ENCODE measurements at places on chromosomes 7 and 10.
A peak's percentile ranks its signal among the peaks of the same experiment; 100 is the strongest.

- DNase-seq = no peak
These were observed 67.1 kb upstream of the DUSP5 start for GRCh38 chr10:110430340-110431273.

DNA sequence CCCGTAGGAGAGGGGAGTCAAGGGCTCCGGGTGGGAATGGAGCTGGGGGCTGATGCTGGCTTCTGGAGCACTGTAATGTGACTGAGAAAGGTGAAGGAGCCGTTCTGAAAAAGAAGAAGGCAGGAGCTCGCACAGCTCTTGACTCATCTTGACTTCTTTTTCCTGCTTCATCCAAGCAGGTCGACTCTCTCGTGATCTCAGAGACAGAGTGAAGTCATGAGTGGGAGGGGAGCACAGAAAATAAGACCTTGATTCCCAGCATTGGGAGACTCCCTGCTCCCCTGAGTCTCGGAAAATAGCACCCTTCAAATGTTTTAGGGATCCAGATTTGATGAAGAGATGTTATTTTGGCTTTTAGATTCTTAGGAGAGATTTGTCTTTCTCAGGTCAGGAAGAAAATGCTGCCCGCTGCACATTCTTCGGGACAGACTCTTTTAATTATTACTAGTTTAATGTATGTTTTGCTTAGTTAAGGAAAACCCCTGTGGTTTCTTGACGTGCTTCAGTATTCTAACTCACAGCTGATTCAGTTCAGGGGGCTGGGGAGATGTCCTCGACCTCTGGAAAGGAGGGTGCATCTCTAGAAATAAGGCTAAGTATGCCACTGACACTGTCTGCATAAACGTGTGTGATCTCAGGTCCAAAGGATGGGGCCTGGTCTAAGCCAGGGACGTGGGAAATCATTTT is 34.1 kb downstream of the EGFR start:
- DNase-seq = no peak

DNA sequence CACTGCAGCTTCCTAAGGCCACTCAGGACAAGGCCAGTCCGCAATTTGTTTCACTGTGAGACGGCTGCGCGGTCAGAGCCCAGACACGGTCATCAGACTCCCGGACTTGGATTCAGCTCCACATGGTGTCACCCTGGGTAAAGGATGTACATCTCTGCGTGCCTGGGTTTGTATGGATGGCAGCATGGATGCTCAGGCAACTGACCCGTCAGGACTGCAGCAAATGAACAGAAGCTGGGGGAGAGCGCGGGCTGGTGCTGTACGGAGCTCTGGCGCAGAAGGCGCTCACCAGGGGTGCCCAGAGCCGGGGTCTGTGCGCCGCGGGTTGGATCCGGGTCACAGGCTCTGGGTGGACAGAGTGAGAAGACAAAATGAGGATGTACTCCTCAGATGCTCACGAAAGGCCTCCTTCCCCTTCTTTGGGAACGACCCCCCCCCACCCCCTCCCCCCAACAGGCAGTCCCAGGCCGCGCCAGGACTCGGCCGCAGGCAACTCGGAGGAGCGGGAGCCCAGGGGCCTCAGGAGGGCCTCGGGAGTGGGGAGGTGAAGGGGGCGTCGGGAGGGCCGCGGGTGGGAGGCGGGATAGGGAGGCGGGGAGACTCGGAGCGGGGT is 92.4 kb downstream of the CXCL12 start:
- no peak for DNase-seq

GRCh38 chr7:93958651-93959050 is 37.1 kb downstream of the GNG11 start:
- DNase-seq = no peak

- no peak for DNase-seq
These were observed 64.9 kb upstream of the GPR22 start for GRCh38 chr7:107404740-107405537.

GRCh38 chr10:21746118-21746517 is 212.1 kb downstream of the MLLT10 start:
- DNase-seq = no peak

DNA sequence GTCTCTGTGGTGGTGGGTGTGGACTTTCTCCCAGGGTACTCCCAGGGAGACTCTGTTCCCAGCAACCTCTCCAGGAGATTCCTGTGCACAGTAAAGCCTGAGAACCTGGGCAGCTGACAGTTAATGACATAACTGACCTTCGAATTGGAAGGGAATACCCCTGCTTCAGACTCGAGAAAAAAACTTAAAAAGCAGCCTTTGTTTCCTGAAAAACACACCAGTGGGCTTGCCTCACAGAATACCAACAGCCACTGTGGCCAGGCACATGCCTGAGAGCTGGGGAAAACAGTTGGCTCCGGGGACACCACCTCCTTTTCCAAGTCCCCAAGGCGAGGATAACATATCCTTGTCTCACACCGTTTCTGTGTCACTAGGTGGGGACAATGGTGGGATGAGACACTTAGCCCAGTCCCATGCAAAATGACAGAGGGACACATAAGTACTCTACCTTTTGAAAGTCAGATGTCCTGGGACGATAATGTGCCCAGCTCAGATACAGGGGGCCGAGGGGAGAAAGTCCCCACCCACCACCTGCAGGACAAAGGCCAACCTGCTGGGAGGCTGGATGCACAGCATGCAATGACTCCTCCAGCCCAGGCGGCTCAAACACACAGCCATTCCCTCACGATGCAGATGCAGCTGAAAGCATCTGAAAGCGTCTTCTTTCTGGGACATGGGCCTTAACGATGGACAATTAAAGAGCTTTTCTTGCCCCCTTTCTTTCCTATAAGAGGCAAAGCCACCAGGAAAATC is 65.6 kb downstream of the HIPK2 start:
- no peak for DNase-seq

DNA sequence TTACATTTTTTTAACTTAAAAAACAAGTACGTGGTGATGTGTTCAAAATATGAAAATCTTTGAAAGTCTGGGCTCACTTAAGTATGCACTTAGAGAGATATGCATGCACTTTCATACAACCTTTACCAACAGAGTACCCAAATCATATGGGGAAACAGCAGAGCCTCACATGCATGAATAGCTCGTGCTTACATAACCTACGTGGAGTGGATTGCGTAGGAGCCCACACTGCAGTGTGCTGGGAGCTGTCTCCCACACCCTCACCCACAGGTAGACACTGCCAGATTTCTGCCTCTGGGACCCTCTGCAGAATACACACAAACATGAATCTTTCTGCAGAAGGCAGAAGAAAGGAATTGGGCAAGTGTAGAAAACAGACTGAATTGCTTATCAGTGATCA is 581 bp downstream of the CLCN1 start:
- DNase-seq = no peak

GRCh38 chr10:11218395-11218794 is 200.7 kb downstream of the CELF2 start:
- DNase-seq = no peak

- no peak for DNase-seq
These were observed 6.5 kb upstream of the RET start for GRCh38 chr10:43070121-43071085.

DNA sequence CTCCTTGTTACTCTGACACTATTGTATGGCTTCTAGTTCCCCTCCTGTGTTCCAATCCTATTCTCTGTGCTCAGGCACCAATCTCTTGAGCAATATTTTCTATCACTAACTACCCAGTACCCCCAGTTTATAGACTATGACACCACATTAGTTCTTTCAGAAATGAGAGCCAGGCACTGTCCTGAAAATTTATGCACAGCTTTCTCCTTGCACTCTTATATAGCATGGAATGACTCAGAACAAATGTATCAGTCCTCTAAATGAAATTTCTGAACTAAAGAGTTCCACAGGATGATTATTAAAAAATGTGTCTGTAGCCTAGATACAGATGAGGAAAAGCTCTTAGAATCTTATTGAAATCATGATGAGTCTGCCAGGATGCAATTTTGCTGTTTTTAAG is 489.9 kb downstream of the XPNPEP1 start:
- DNase-seq = no peak

DNA sequence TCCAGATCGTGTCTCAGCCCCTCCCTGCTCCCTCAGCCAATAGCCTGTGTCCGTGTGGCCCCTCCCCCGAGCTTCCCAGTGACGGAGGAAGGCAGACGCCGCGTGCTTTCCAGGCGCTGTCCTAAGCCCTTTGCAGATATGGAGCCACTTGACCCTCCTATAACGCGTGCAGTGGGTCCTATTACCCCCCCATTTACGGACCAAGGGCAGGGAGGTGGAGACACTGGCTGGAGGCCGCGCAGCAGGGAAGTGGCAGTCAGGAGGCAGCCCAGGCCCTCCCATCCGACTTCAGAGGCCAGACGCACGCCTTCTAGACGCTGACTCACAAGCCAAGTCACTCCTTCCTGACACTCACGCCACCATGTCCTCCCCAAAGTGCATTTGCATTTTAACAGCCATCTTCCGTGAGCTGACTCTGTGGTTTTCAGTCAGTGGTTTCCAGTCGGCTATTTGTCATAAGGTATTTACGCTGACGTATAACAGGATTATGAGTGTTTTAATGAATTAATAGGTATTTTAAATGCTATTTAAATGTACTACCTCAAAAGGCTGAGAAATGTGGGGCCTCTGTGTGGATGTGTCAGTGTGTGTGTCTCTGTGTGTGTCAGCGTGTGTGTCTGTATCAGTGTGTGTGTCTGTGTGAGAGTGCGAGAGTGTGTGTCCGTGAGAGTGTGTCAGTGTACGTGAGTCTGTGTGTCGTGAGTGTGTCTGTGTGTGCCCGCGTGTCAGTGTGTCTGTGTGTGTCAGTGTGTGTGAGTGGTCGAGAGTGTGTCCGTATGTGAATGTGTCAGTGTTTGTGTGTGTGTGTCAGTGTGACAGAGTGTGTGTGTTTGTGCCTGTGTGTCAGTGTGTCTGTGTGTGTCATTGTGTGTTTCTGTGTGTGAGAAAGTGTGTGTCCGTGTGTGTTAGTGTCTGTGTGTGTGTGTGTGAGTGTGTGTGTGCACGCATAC is 92.0 kb upstream of the INSIG1 start:
- DNase-seq = peak; percentile 68

DNA sequence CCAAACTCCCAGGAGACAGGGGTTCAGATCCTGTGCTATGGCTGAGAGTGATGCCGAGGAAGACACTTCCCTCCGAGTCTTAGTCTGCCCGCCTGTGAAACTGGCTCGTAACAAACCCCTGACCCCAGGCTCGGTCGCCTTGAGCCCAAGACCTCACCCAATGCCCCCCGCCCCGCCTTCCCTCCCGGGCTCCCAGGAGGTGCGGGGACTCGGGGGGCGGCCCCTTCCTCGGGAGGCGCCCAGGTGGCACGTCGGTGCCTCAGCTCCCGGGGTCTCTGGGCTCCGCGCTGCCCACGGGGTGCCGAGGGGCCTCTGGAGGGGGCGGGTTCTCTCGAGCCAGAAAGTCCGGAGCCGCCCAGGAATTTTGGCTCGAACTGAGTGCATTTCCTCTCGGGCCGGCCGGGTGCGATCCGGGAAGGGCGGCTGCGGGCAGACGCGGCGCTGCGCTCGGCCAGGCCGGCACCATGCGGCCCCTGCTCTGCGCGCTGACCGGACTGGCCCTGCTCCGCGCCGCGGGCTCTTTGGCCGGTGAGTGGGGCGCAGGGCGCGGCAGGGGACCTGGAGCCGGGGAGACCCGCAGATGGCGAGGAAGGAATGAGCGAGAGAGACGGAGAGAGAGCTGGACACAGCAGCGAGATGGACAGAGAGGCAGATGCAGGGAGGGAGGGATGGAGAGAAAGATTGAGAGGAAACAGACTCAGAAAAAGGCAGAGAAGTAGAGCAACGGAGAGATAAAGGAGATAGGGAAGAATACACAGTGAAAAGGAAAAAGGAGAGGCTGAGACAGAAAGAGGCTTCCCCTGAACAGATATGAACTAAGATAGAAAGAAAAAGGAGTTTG is at the start of gene PLAC9:
Gene PLAC9 (plus strand): TSS at position 432 of the 841 bp plus-strand sequence. CDS start 33 bp downstream, at position 465.
- DNase-seq = no peak

- DNase-seq = no peak
These were observed 555.9 kb downstream of the GRID1 start for GRCh38 chr10:85810674-85811073.

DNA sequence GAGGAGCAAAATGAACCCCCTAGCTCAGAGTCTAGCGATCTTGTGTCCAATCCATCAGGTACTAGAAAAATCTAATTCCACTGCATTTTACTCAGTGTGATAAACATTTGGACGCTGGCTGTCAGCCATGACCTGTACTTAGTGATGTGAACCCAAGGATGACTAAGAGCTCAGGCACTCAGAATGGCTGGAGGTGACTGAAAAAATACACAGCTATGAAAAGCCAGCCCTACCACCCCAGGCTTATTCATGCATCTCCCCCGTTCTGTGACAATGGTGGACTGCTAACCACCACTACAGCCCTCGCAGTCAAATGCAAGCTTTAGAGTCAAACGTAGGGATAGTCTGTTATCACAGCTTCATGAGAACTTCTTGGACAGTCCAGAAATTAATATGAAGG is 14.9 kb downstream of the AFAP1L2 start:
- no peak for DNase-seq

DNA sequence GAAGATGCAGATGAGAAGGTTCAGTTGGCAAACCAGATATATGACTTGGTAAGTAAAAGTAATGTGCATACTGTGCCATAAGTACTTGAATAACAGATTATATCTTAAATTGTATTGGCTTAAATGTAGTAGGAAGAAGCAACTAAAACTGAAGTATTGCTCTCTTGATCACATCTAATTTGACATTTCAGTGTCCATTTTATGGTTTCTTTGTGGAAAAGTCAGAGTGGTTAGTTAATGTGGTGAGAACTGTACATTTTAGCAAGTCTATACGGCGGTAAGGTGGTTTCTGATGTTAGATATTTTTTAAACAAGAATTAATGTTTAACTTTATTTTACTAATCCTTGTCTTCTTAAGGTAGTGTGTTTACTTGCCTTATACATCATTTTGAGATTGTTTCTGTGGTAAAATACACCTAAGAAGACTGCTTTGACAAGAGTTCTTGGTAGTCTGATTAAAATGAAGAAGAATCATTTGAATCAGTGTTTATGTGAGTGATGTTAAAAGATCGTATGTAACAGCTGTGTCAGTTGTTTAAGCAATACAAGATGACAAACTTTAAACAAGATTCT is 5.1 kb downstream of the ING3 start:
- no peak for DNase-seq

DNA sequence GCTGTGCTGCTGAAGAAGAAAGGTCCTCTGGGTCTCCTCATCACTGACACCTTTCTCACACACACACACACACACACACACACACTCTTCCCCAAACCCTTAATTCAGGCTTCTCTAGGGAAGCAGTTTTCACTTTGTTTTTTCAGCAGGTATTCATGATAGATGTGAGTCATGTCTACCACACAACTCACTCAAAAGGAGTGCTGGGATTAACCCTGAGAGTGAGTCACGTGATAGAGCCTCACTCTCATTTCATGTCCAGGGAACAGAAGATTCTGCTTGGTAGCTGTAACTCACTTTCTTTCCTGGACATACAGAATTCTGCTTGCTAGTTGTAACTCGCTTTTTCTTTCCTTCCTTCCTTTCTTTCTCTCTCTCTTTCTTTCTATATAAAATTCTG is 45.4 kb downstream of the VIM start:
- no peak for DNase-seq
